ENCODE measurements at places on chromosomes 12 and 14. TPM values are rescaled to one million over a fixed set of nuclear protein-coding genes. Genes with fewer than 3 reads are reported as not detected.

Gene MMAB
- 18.3 TPM for total RNA-seq

Gene ACOT6
- not detected for total RNA-seq

Gene BICD1
- total RNA-seq = 7.8 TPM

Gene FAM186B
- not detected for total RNA-seq

Gene RIPK3
- 1.6 TPM for total RNA-seq

Gene NPAS3
- total RNA-seq = 9.9 TPM

Gene KRT75
- total RNA-seq = not detected

Gene SERPINA12
- not detected for total RNA-seq

Gene NRL
- 2.1 TPM for total RNA-seq

Gene PRB2
- not detected for total RNA-seq

Gene GZMB
- 0.52 TPM for total RNA-seq

Gene WNT5B
- 30.3 TPM for total RNA-seq

Gene TCHP
- total RNA-seq = 3.7 TPM

Gene ANKRD33
- not detected for total RNA-seq

Gene HHIPL1
- total RNA-seq = 2.6 TPM

Gene OTUB2
- 1.0 TPM for total RNA-seq

Gene C12orf56
- total RNA-seq = 0.52 TPM

Gene NTN4
- total RNA-seq = 20.9 TPM

Data from skeletal muscle tissue (tissue), 5 donors.